ENCODE measurements at places on chromosomes 12 and 14.

DNA sequence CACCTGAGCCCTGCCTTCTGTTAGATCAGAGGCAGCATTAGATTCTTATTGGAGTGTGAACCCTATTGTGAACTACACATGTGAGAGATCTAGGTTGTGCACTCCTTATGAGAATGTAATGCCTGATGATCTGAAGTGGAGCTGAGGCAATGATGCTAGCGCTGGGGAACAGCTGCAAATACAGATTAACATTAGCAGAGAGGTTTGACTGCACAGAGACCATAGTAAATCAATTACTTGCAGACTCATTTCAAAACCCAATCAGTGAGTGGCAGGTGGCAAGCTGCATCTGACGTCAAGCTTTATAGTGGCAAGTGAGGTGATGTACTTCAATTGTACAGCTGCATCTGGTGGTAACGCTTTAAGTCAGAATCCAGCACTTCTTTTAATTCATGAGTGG is 141.6 kb downstream of the GPHN start:
- DNase-seq: no peak

GRCh38 chr12:2251526-2252209 is 198.9 kb downstream of the CACNA1C start:
- no peak for DNase-seq

- DNase-seq: no peak
Measured at GRCh38 chr14:56918849-56919574, 108.7 kb upstream of the OTX2 start.

- DNase-seq: no peak
Measured at GRCh38 chr14:35158491-35158890, 36.1 kb downstream of the PRORP start.

DNA sequence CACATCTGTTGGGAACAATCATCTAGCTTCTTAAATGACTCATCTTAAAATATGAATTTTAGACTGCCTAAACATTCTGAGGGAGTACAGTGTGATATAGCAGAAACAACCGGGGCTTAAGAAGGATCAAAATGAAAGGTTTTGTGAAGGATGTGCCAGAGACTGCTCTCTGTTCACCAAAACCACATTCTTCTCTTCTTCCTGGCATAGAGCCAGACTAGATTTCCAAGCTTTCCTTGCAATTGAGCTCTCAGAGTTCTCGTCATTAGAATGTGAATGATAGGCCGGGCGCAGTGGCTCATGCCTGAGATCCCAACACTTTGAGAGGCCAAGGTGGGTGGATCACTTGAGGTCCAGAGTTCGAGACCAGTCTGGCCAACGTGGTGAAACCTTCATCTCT is 94.5 kb downstream of the LRRIQ1 start:
- DNase-seq: no peak

- no peak for DNase-seq
Measured at GRCh38 chr12:101200145-101200544, 9.9 kb downstream of the SLC5A8 start.

DNA sequence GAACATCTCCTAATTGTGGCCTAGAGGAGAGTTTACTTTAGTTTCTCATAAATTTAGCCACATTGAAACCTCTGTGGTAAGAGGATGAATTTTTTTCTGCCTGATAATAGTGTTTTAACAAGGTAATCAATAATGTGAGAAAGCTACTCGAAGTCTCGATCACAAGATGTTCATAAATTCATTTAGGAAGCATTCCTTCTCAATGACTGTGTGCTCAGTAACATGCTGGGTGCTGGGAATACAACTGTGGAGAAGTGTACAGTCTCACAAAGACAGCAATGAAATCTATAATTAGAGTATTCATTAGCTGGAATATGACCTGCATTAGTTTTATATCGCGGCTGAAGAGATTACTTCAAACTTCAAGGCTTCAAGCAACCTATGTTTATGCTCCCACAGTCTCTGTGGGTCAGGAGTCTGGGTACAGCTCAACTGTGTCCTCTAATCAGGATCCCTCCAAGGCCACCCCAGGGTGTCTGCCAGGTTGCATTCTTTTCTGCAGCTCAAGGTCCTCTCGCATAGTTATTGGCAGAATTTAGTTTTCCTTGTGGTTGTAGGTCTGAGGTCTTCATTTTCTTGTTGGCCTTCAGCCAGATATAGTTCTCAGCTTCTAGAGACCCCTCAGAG is 167.6 kb downstream of the ANO4 start:
- no peak for DNase-seq

- DNase-seq: no peak
Measured at GRCh38 chr12:104454997-104455396, 1.8 kb upstream of the CHST11 start.

GRCh38 chr12:119938049-119938667 is 50.9 kb upstream of the BICDL1 start:
- DNase-seq: peak; percentile 63

- no peak for DNase-seq
Measured at GRCh38 chr12:97397008-97397407, 65.6 kb upstream of the RMST start.

- DNase-seq: no peak
Measured at GRCh38 chr12:45279931-45280830, 64.3 kb downstream of the ANO6 start.

- no peak for DNase-seq
Measured at GRCh38 chr12:23888396-23889068, 60.9 kb downstream of the SOX5 start.

DNA sequence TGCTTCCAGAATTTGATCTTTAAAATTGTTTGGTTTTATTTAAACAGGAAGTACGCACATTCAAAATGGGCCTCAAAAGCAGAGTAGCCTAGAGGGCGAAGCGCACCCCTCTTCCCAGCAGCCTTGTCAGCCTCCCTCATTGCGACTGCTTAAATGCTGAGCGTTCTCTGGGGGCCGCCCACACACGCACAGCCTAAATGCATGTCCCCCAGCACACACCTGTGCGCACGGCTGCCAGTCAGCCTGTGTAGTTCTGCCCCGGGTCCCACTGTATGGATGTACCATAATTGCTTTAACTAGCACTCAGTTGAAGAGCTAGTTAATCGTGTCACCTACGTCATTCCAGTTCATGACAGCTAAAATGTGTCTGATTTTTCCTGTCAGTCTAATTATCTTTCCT is 79.3 kb downstream of the TESC start:
- DNase-seq: no peak

GRCh38 chr14:96926001-96926400 is 128.8 kb downstream of the VRK1 start:
- no peak for DNase-seq

GRCh38 chr12:96986883-96987523 is 79.9 kb downstream of the NEDD1 start:
- DNase-seq: peak; percentile 56

- DNase-seq: no peak
Measured at GRCh38 chr12:83827860-83828259, 1084.7 kb downstream of the SLC6A15 start.

- DNase-seq: no peak
Measured at GRCh38 chr14:68705741-68706283, 87.1 kb downstream of the ZFP36L1 start.

- no peak for DNase-seq
Measured at GRCh38 chr12:41250748-41251147, 62.6 kb downstream of the PDZRN4 start.

GRCh38 chr12:125454291-125454690 is 389.1 kb downstream of the AACS start:
- no peak for DNase-seq

- DNase-seq: peak; percentile 50
Measured at GRCh38 chr12:55736780-55737580, 5.9 kb upstream of the GDF11 start.

DNA sequence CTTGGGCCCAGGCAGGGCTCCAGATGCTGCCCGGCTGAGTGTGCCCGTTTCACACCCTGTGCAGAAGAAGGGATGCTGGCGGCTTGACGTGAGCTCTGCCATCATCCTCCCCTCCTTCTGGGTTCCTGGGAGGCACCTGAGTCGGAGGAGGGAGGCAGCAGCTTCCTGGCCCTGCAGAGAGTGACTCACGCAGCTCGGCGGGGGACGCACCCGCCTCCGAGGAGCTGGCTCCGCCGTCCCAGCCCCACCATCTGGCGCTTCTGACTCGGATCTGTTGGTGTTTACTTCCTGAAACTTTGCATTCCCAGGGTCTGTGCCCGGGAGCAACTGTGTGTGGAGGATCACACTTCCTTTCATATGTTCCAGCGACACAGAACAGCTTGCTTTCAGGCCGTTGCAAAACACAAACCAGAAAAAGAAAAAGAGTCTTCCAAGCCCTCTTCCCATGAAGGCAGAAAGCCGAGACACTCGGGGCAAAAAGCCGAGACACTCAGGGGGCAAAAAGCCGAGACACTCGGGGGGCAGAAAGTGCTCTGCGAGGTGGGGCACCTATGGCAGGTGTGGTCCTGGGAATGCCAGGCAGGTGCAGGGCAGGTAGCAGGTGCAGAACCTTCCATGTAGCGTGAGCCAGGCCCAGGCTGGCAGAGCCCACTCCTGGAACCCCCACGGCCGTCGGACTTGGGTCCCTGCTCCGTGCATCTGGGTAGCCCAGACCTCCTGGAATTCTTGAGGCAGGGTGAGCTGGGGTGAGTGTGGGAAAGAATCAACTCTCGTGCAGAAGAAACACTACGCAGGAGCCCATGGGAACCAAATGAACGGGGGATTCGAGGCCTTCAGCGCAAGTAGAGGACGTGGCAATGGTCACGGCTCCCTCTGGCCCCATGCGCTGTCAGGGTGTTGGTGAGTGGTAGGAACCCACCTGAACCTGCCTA is 27.6 kb upstream of the GALNT9 start:
- DNase-seq: no peak

GRCh38 chr14:93430315-93431035 is at the start of gene UNC79:
Gene UNC79, plus strand, starts transcription at chr14:93430939. Its CDS starts 91 bp downstream, at chr14:93431030.
- DNase-seq: no peak

DNA sequence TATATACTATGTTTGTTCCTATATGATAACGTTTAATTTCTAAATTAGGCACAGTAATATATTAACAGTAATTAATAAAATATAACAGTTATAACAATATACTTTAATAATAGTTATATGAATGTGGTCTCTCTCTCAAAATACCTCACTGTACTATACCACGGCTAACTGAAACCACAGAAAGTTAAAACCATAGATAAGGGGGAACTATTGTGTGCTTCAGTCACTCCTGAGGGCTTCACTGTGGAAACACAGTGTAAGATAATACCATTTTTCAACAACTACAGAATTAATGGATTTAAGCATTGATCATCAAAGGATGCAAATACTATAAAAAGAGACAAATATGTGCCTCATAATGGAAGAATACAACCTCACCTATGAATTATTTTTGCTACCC is 266.4 kb upstream of the RGS6 start:
- no peak for DNase-seq

GRCh38 chr14:25431211-25432076 is 381.5 kb upstream of the STXBP6 start:
- DNase-seq: no peak

DNA sequence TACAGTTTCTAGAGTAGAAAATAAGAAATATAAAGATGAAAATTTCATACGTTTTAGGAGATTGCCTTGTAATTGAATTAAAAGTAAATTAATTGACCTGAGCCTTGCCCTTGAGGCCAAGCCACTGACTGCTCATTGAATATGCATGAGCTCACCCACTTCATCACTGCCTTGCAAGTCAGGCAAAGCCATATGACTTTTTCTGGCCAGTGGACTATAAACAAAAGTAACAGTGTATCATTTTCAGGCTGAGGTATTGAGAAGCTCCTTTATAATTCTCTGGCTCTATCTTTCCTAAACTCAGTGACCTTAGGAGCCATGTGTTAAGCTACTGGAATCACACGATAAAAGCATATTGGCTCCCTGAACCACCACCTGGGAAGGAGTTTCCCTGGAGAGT is 369.3 kb downstream of the NUAK1 start:
- DNase-seq: no peak

DNA sequence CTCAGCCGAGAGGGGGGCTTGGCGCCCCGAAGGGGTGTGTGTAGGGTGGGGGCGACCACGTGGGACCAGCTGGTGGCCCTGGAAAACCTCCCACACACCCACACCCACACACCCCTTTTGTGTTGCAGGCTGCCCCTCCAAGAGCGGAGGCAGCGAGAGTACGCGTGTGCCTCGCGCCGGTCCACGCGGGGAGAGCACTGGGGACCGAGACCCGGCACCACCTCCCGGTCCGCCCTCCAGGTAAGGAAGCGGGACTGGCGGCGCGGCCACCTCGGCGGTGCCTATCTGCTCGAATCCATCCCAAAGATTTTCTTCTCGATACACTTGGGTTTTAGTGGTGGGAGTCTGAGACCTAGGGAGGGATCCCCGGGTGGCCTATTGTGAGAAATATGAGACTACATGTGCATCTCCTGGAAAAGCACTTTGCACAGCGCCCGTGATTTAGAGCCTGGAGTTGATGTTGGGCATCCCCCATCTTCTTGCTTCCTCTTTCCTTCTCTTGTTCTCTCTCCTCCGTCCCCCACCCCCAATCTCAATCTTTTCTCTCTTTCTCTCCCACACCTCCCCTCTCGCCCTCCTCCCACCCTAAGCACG is 393 bp downstream of the SYT1 start:
- DNase-seq: no peak

DNA sequence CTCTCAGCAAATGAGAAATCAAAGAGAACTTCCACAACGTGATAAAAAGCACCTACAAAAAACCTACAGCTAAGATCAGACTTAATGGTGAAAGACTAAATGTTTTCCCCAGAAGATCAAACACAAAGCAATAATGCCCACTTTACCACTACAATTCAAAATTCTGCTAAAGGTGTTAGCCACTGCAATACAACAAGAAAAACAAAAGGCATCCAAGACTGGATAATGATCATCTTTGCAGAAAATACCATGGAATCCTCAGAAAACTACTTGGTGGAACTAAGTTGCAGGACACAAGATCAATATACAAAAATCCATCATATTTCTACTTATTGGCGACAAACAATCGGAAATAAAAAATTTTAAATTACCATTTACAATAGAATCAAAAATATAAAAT is 6.5 kb downstream of the DDX24 start:
- no peak for DNase-seq

GRCh38 chr12:130178282-130178681 is 16.0 kb downstream of the FZD10 start:
- DNase-seq: no peak

GRCh38 chr12:9071518-9071917 is 44.2 kb downstream of the A2M start:
- no peak for DNase-seq

- DNase-seq: no peak
Measured at GRCh38 chr14:68816943-68817430, 24.1 kb upstream of the ZFP36L1 start.

DNA sequence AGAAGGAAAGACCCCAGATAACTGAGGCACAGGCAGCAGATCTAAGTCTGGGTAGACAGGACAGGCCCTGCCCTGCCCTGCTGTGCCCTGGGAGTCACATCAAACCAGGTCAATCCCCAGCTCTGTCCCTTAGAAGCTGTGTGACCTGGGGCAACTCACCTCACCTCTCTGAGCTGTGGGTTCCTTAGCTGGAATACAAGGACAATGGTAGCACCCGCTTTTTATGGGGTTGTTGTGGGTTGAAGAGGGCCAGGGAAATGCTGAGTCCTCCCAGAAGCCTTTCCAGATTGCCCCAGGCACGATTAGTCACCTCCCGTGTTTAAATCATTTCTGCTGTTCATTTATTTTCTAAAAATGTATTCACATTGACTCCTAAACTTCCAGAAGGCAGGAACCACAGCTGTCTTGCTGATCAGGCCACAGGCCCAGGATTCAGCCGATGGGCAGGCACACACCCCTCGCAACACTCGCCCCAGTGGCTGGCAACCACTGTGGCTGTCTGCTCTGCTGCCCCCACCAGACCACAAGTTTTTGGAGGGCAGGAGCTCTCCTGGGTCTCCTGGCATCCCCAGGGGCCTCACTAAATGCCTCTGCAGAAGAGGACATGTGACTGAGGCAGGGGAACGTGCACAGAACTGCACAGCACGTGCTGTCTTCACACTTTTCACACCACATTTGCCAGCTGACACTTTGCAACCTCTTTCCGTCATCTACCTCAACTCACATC is 3.0 kb downstream of the SELPLG start:
- DNase-seq: peak; percentile 43
